ENCODE measurements at places on chromosomes 2 and 18.

- no peak for DNase-seq
These were observed 1858.4 kb upstream of the PIK3C3 start for GRCh38 chr18:40096675-40097074.

GRCh38 chr18:49708662-49709346 lies 104.5 kb downstream of the ACAA2 start:
- no peak for DNase-seq

- DNase-seq: no peak
These were observed 1.3 kb downstream of the ATL2 start for GRCh38 chr2:38375696-38376345.

- DNase-seq: no peak
These were observed 248.0 kb downstream of the IKZF2 start for GRCh38 chr2:212903413-212903812.

DNA sequence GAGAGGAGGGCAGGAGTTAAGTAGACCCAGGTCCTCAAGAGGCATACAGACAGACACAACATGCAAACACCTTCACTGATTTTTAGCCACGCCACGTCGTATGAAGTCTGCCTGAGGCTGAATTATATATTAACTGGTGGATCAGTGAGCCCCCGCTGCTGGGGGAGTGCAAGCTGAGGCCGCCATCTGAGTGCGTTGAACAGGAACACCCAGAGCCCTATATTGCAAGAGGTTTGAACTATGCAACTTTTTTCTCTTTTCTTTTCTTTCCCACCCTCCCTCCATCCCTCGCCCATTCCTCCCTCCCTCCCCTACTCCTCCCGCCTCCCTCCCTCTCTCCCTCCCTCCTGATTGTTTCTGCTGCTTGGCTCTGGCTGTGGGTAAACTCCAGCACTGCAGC lies 30.2 kb downstream of the SETBP1 start:
- DNase-seq: no peak

GRCh38 chr18:48925491-48925780 lies 25.3 kb downstream of the SMAD7 start:
- DNase-seq: no peak

DNA sequence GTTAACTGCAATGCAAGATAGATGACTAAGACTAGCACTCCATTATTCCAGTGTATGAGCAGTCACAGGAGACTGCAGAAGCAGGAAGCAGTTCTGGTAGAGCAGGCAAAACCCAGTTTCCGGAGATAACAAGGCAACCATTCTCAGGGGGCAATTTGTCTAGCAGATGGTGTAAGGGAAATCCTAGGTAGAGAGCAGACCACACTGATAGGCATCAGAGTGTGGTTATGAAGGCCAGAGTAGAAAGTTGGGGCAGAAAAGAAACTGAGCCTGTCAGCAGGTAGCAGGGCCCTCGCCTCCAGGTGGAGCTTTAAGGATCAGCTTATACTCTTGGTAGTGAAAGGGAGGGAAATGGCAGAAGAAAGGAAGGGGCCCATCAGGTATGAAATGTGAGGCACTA lies 164.4 kb downstream of the PDE11A start:
- DNase-seq: no peak

- DNase-seq: no peak
These were observed 425.8 kb upstream of the POU3F3 start for GRCh38 chr2:104428155-104428554.

GRCh38 chr2:64754570-64754969 lies 100.9 kb upstream of the SERTAD2 start:
- no peak for DNase-seq

- peak; percentile 15 for DNase-seq
These were observed 30.9 kb upstream of the SERPINB12 start for GRCh38 chr18:63511285-63511684.

GRCh38 chr2:1830936-1831619 lies 86.8 kb upstream of the PXDN start:
- no peak for DNase-seq

DNA sequence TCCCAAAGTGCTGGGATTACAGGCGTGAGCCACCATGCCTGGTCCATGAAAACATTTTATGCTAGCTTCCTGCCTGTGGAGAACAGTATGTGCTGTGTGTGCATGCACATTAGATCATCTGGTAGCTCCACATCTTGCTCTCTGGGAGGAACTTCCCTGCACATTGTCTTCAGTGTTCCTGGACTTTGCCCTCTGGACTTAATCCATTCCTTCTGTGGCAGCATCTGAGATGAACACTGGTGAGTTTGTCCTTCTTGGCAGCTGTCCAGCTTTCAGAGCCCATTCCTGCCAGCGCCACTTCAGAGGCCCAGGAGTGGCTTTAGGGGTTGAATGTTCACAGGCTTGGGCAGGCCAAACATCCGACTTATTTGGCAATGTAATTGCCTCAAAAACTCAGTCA lies 65.2 kb downstream of the POU3F3 start:
- DNase-seq: no peak

DNA sequence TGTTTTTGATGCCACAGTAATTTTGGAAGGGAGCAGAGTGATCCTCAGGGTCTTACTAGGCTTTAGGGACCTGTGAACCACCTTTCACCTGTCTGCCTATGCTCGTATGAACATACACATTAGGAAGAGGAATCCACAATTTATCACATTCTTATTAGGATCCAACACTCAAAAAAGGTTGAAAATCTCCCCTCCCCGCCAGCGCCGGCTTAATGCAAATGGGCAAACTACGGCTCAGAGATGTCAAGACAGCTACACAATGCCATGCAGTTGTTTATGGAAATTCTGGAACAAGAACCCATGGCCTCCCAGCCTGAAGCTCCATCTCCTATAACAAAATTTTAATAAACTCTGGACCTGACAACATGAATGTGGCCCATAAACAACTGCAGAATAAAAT lies 375.9 kb upstream of the ACVR2A start:
- DNase-seq: no peak

- DNase-seq: no peak
These were observed 393.4 kb downstream of the ALK start for GRCh38 chr2:29527947-29528346.

- DNase-seq: no peak
These were observed 254.4 kb downstream of the ERBB4 start for GRCh38 chr2:212284166-212284565.

GRCh38 chr2:31163011-31163539 lies 24.8 kb upstream of the GALNT14 start:
- no peak for DNase-seq

- DNase-seq: no peak
These were observed 51.6 kb downstream of the PDK1 start for GRCh38 chr2:172607379-172607928.

GRCh38 chr2:105057005-105057404 lies 19.1 kb downstream of the MRPS9 start:
- no peak for DNase-seq

DNA sequence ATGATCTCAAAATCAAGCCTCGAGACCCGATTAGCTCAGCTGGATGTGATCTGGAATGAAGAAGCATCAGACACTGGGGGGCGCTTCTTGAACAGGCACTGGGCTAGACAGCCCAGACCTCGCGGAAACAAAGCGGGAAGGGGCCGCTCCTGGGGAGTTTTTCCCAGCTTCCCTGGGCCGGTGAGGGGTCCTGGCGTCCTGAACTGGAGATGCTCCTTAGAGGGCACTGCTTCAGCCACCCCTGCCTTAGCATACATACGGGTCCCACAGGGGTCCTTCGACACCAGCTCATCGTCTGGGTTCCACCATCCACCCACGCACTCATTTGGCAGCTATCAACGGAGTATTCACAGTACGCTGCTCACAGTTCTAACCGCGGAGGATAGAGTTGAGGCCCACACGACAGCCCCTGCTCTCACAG lies 146.7 kb downstream of the TSN start:
- no peak for DNase-seq

- DNase-seq: no peak
These were observed 447.0 kb upstream of the SMIM21 start for GRCh38 chr18:75874401-75875089.

DNA sequence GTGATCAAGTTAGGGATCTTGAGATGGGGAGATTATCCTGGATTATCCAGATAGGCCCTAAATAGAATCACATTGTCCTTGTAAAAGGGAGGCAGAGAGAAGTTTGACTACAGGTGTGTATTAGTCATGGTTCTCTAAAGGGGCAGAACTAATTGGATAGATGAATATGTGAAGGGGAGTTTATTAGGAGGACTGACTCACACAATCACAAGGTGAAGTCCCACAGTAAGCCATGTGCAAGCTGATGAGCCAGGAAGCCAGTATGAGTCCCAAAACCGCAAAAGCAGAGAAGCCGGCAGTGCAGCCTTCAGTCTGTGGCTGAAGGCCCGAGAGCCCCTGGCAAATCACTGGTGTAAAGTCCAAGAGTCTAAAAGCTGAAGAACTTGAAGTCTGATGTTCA lies 275.8 kb downstream of the KCNS3 start:
- no peak for DNase-seq

DNA sequence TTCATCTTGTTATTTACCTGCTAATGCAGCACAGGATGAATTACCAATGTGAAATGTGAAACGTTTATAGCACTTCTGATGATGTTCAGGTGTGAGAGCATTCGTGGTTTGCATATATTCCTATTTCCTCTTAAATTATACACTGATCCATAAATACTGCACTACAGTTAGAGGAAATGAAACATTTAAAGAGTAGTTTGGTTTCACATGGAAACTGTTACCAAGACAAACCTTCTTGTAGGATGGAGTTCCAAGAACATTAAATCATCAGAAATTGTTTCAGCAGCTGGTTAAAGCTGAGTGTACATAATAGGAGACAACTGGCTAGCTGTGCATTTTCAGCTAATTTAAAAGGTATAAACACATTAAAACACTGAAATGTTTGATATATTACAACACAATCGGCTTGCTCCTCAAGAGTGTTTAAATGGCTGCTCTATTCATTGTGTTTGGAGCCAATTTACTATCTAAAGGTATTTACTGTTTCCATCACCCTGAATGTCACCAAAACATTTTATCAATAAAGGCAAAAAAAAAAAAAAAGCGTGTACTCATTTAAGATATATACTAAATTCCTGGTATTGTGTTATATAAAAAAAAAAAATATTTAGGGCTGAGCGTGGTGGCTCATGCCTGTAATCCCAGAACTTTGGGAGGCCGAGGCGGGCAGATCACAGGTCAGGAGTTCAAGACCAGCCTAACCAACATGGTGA lies 100.6 kb downstream of the DYM start:
- DNase-seq: peak; percentile 52

DNA sequence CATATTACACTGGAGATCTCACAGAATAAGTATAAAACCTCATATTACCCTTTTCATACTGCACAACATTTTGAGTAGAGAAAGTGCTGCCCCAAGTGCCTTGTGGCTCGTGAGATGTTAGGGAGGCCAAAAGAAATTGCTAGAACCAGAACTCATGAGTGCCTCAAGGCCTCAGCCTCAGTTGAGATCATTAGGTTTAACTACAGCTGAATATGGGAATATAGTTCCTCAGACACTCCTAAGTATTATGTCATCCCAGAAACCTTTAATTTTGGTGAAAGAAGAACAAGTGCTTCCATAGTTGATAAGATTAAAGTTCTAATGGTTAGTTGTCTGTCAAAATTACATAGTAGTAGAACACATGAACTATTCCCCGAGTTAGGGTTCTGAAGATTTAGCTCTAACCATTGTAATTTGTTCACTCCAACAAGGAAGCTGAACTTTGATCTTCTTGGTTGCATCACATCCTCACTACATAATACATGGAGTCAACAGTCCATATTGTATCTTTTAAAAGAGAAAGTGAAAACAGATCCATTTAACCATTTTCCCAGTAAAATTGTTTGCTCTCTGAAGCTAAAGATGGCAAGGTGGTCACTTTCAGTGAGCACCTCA lies 9.6 kb upstream of the AQP4 start:
- DNase-seq: no peak
